CD8-positive, alpha-beta T cell (primary cell): ENCODE measurements at places on chromosomes 1 and 21. TPM values are rescaled to one million over a fixed set of nuclear protein-coding genes. Genes with fewer than 3 reads are reported as not detected.

- DNase-seq: no peak
Observed at GRCh38 chr1:2848006-2848670, 46.6 kb upstream of the TTC34 start.

DNA sequence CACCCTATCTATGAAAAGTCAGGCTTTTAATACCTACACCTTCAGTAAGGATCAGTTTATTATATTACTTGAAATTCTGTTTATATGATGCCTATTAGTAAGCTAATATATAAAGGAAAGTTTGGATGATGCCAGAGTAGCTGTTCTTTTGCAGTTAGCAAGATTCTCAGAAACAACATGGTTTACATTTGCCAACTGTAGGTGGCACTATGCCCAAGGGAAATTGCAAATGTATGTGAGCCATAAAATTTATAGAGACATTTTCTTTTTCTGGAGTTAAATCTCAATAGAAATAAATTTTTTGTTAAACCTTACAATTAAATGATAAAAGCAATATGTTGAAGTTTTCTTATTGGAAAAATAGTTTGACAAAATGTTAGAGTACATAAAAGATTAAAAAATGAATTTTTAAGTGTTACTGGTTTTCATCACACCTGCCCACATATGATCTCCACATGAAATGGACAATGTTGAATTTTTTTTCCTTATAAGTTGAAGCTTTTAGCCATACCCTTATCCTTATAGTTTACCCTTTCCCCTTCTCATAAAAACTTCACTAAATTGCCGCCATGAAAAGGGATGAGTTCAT is 32.1 kb upstream of the EPHX4 start:
- DNase-seq: peak; percentile 42

- no peak for DNase-seq
Observed at GRCh38 chr1:192227330-192227729, 69.1 kb downstream of the RGS18 start.

- DNase-seq: no peak
Observed at GRCh38 chr21:38773099-38774061, 32.3 kb upstream of the ETS2 start.

- no peak for DNase-seq
Observed at GRCh38 chr1:14571810-14572767, 26.4 kb upstream of the KAZN start.

DNA sequence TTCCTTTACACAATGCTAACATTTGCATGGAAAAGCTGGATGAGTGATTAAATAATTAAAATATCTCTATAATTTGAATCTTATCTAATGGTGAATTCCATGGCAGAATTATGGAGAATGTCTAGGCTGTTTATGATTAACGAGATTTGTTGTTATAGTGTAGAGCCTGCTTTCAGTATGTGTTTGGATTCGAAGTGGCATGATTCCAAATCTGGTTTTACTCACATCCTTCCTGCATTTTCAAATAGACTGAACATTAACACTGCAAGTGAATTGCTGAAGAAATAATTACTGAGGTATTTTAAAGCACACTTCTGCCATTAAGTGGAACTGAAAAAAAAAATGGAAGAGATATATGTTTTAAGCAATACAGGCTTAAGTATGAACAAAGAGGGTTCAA is 5.1 kb upstream of the NEK7 start:
- no peak for DNase-seq

DNA sequence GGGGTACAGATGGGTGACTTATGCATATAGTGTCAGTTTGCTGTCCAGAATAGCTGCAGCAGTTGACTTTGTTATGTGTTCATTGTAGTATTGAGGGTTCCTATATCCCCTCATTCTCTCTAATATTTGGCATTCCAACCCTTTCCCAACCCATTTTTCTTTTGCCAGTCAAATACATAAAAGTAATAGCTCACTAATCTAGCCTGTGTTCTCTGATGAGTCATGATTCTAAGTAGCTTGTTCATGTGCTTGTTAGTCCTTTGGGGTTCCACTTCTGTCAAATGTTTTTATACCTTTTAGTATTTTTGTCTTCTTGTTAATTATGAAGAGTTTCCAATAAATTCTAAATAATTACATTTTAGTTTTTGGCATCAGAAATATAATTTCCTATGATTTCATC is 99.2 kb upstream of the MROH9 start:
- no peak for DNase-seq

GRCh38 chr1:84823991-84824390 is 69.0 kb downstream of the LPAR3 start:
- no peak for DNase-seq

DNA sequence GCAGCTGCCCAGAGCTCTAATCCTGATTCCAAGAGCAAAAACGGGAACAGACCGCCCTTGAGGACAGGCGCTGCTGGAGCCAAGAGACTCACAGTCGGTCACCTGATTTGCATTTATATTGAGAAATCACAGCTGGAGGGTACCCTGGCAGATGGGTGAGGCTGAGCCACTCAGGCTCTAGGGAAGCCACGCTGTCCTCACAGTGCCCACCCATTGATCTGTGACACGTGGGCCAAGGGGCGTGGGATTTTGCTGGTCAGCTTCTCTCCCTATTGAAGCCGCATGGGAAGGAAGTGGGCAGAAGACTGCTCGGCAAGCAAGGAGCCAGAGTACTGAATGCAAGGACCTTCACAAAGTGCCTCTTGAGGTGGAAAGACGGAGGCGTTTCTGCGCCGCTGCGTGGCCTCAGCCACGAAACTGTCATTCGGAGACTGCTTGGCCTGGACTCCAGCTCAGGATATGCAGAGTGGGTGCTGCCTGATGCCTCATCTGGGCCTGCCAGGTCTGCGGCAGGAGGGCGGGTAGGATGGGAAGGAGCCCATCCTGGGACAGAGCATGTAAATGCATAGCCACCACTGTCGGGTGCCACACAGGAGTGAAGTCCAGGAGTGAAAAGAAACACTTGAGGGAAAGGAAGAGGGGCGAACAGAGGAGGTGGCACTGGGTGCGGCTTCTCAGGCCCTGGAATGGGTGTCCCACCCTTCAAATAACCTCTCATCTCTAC is 139.8 kb downstream of the PGBD5 start:
- DNase-seq: no peak

DNA sequence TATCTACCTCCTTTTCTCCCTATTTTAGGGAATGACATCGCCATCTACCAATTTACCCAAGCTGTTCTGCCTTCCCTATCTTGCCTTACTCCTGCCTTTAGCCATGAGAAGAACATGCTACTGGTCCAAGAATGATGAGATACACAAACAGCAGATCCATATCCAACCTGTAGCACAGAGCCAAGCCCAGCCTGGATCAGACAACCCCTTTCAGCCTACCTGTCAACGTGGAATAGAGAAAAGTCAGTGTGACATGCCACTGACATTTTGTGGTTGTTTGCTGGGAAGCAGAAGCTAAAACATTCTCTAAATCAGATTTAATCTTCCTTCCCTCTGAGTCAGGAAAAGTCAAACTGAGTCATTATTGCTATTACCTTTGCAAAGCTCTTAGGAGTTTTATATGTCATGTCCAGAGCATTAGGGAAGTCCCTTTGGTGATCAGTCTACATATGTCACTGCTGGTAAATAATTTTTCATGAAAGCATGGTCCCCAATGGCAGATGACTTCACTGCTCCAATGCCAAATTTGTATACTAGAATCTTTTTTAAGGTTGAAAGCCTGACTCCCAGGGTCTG is 143.1 kb downstream of the TPR start:
- DNase-seq: no peak

- DNase-seq: no peak
Observed at GRCh38 chr21:33327792-33328433, 3.1 kb downstream of the IFNAR1 start.

DNA sequence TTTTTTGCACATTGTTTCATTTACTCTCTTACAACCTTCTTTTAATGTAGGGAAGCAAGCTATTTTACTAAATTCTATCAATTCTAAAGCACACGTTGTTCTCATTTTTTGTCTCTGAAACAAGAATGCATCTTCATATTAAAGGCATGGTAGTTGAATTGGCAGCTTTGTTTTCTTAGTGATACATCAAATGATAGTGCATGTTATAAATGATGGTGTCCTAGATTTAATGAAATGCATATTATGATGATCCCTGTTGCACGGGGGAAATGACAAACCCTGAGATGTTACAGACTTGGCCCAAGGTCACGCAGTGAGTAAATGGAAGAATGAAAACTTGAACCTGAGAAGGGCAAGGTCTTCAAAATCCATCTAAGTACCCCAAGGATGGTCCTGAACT is 213.1 kb downstream of the KAZN start:
- DNase-seq: no peak

DNA sequence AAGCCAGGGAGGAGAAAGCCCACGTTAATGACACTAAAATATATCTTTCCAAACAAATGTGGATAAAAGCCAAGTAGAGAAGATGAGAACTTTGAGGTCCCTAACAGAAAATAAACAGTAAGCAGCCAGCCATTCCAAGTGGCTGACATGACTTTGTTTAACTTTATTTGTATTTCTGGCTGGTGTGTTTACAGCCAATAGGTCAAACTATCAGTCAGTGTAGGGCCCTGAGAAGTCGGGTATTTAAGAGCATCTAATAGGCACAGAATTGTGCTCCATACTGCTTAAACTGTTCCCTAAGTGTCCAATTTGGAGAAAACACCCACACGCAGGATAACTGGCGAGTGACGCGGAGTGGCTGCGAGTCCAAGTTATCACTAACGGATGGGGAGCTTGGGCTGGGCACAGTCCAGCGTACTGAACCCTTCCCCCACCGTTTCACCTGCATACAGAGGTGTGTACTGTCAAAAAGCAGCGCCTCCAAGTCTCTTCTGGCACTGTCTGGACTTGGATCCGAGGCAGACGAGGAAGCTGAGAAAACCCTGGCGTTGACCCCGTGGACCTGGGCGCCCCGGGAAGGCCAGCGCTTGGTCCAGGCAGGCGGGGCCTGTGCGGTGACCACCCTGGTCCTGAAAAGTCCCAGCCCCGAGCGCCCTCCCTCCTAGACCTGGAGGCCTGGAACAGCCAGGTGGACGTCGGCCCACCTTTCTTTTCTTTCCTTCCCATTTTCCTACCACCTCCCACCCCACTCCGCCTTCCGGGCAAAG is 662 bp upstream of the LGALS8 start:
- no peak for DNase-seq

DNA sequence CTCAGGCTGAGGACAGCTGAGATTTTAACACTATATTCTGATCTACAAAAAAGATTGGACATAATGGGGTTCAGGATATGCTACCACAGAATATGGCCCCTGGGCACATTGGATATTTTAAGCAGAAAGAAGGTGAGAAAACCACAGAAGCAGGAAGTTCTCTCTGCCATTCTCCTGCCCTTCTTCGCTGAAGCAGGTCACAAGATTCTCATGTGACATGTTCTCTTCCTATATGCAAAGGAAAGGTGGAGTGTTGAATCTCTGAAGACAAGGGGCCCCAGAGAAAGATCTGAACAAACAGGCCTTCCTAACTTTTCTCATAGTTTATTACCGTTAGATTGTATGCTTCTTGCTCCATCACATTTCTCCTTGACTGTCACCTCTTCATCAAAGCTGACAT is 285.7 kb downstream of the S1PR1 start:
- DNase-seq: no peak

DNA sequence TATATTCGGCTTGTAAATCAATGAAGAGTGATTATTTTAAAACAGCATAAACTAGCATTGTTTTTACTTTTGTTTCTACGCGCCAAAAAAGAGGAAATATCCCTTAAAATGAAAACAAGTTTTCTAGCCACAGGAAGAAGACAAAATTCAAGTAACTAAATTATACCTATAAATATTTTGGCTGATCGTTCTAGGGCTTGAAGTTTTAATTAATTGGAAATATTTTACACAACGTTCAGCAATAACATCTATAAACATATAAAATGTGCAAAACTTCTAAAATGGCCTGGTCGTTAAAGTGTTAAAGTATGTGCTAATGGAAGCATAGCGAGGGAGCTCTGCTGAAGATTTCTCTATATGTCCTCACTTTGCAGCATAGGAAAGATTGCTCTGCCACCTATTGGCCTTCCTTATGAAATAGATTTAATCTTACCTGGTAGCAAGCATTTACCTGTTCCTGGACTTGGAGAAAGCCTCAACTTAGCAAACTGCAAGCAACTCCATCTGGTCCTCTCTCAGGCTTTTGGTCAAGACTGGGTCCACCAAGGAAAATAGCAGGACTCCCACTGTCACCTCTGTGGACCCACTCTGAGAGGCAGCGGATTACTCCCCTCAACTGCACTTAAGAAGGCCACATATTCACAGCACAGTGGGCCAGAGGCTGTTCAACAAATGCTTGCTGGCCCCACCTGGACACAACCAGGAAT is 351.3 kb upstream of the RUNX1 start:
- peak; percentile 2 for DNase-seq

DNA sequence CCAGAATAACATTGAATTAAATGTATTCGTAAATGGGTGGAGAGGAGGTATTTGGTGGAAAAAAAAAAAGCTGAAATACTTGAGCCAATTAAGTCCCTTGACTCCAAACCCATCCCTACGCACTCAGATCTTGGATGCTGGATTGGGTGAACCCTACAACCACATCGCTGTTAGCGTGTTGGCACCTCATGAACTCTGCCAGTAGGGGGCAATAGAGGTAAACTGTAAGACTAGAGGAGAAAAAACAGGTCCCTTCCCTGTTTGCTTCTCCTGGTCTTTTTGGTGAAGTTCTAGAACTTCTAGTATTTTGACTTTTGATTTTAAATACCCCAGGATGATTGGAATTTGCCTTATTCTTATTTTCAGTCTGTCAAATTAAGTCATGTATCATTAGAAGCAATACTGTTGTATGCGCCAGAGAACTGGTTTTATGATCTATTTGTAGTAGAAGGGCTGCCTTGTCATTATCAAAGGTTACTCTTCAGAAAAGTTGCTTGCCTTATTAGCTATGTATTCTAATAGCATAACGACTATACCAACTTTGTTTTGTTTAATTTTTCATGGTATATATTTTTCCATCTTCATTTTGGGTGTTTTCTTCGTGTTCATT is 1.9 kb upstream of the OR13G1 start:
- DNase-seq: peak; percentile 6

GRCh38 chr1:97833881-97834280 is 87.0 kb downstream of the DPYD start:
- DNase-seq: no peak

PKLR gene
- total RNA-seq: not detected

YY1AP1 gene
- total RNA-seq: 138 TPM

COL24A1 gene
- total RNA-seq: not detected

PRELP gene
- total RNA-seq: not detected

PODN gene
- not detected for total RNA-seq

TFF2 gene
- total RNA-seq: not detected

UBE4B gene
- 32.2 TPM for total RNA-seq

IRF2BP2 gene
- total RNA-seq: 714 TPM

COL8A2 gene
- total RNA-seq: not detected
